ENCODE measurements at places on chromosomes 7 and 10.

GRCh38 chr10:94607111-94607510 lies 61.5 kb downstream of the HELLS start:
- DNase-seq = no peak

- DNase-seq = no peak
Measured at GRCh38 chr7:122040147-122040546, 103.9 kb downstream of the AASS start.

- DNase-seq = peak; percentile 93
Measured at GRCh38 chr7:142440219-142440905, 182.5 kb upstream of the PRSS58 start.

- DNase-seq = no peak
Measured at GRCh38 chr7:77413128-77413527, 3.0 kb downstream of the GSAP start.

GRCh38 chr10:3525832-3526449 lies 259.1 kb downstream of the KLF6 start:
- DNase-seq = peak; percentile 97

GRCh38 chr10:99435986-99436638 lies 5.7 kb upstream of the GOT1 start:
- peak; percentile 41 for DNase-seq

GRCh38 chr7:5578495-5578894 lies 154.9 kb upstream of the TNRC18 start:
- no peak for DNase-seq

DNA sequence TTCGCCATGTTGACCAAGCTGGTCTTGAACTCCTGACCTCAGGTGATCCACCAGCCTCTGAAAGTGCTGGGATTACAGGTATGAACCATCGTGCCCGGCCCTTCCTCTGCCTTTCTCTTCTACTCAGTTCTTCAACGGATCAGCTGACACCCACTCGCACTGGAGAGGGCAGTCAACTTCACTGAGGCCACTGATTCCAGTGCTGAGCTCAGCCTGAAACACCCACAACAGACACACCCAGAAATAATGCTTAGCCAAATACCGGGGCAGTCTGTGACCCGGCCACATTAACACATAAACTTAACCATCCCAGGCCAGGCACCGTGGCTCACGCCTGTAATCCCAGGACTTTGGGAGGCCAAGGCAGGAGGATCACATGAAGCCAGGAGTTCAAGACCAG lies 119.3 kb upstream of the CHST15 start:
- no peak for DNase-seq

DNA sequence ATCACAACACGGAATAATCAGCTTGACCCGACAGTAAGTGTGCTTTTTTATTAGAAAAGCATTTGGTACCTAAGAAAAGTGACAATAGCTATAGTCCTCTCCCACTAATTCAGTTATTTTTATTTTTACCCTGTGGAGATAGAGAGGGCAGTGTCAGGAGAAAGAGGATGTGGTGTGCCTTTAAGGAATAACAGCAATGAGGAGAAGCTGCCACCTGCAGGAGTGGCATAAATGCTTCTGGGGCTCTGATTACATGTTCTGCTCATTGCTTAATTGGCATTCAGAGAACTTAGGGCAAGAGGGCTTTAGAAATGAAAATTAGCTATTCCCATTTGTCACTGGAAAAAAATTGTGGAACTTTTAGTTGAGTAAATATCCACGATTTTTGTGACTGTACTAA lies 60.1 kb downstream of the DENND11 start:
- no peak for DNase-seq

- DNase-seq = no peak
Measured at GRCh38 chr7:140367528-140367927, 30.8 kb downstream of the SLC37A3 start.

GRCh38 chr7:50389961-50390360 lies 60.2 kb downstream of the FIGNL1 start:
- no peak for DNase-seq

GRCh38 chr7:64559206-64559605 lies 3.7 kb downstream of the ZNF680 start:
- no peak for DNase-seq

- DNase-seq = no peak
Measured at GRCh38 chr10:118908557-118909256, 120.8 kb upstream of the NANOS1 start.

DNA sequence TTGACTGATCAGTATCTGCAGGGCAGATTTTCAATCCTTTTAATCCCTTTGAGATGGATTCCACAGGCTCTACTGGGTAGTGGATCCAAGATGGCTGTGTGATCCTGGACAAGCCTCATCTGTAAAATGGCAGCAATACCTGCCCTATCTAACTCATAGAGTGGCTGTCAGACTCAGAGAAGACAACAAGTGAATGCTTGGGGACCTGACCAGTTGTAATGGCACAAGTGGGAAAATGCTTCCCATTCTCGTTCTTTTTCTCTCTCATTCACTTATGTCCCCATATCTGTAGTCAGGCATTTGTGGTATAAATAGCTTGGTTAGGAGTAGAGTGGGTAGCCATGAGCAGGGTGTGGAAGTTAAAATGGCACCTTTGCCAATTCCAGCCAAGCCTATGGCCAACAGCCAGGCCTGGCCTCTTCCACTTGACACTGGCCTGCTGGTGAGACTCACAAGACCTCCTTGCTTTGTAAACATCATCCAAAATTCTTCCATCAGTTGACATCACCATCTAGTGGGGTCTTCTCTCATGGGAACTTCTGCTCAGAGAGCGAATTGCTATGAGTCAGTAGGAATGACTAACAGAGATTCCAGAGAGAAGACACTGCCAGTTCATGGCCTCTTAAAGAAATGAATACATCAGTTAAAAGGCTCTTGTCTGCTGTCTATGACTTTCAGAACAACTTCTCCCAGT lies 150.1 kb downstream of the PLPP4 start:
- DNase-seq = peak; percentile 60

GRCh38 chr10:33201056-33201780 lies 133.2 kb downstream of the NRP1 start:
- DNase-seq = peak; percentile 50

DNA sequence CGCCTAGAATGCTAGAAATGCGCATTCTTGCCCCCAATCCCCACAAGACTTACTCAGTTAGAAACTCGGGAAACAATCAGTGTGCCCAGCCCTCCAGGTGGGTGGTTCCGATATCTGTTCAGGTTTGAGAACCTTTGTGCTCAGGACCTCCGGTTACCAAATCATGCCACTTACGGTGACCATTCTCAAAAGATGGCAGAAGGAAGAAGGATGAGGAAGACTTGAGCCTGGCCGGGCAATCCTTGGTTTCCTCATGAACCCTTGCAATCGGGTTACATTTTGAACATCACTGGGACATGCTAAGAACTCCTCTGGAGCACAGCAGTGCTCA lies 52.1 kb downstream of the RBM17 start:
- DNase-seq = no peak

GRCh38 chr7:29883462-29884398 lies 77.4 kb downstream of the WIPF3 start:
- DNase-seq = no peak

DNA sequence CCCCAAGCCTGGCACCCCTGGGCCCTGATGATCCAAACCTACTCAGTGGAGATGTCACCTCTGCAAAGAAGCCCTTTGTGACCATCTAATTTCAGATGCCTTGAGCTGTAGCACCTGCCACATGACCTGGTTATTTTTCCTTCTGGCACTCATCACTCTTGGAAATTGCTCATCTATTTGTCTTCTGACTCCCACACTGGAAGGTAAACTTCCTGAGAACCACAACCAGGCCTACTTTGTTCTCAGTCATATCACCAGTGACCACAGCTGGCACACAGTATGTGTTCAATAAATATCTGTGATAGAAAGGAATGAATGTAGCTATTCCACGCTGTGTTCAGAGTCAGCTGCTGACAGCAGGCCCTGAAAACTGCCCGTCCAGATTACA lies 97.1 kb downstream of the SH3PXD2A start:
- peak; percentile 37 for DNase-seq

GRCh38 chr10:69845574-69846292 lies 44.0 kb downstream of the COL13A1 start:
- DNase-seq = peak; percentile 32

DNA sequence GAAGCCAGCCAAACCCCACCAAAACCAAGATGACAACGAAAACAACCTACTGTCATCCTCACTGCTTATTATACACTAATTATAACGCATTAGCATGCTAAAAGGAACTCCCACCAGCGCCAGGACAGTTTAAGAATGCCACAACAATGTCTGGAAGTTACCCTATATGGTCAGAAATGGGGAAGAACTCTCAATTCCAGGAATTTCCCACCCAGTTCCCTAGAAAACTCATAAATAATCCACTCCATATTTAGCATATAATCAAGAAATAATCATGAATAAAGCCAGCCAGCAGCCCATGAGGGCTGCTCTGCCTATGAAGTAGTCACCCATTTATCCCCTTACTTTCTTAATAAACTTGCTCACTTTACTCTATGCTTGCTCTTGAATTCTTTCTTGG lies 20.8 kb downstream of the MICU1 start:
- peak; percentile 66 for DNase-seq

GRCh38 chr7:135958173-135958572 lies 19.0 kb downstream of the MTPN start:
- DNase-seq = no peak

DNA sequence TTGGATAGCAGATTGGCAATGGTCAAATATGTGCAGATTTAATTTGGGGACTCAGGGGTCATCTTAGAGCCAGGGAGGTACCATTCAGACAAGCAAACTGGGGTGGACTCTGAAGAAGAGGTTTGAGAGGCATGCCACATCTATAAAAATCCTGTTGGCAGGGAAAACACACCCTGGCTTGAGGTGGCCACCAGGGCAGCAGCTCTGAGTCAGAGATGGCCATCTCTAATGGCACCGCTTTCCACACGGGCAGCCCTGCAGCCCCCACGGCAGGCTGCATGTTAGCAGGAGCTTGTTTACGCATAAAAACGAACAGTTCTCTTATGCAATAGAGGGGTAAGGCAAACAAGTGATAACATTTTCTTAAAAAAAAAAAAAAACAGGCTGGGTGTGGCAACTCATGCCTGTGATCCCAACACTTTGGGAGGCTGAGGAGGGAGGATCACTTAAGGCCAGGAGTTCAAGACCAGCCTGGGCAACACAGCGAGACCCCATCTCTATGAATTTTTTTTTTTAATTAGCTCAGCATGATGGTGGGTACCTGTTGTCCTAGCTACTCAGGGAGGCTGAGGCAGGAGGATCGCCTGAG lies 14.9 kb downstream of the DLG5 start:
- no peak for DNase-seq

DNA sequence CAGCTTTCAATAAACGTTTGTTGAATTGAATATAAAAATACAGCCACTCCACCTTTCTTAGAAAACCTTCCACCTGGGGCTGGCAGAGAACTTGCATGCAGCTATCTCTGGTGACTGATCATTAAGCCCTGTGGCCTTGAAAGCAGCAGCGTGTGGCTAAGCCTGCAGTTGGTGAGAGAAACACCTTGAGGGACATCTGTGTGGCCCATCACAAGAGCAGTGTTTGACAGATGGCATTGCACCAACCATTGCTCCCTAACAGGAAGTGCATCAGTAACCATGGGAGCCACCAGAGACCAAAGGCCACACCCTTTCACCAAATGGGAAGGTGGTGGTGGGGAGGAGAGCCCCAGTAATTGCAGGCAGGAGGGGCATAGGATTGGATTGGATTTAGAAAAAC lies 22.4 kb downstream of the RHOBTB1 start:
- no peak for DNase-seq

GRCh38 chr10:112732277-112732921 lies 217.6 kb upstream of the TCF7L2 start:
- DNase-seq = peak; percentile 53

GRCh38 chr7:50775836-50776235 lies 6.9 kb downstream of the GRB10 start:
- no peak for DNase-seq

DNA sequence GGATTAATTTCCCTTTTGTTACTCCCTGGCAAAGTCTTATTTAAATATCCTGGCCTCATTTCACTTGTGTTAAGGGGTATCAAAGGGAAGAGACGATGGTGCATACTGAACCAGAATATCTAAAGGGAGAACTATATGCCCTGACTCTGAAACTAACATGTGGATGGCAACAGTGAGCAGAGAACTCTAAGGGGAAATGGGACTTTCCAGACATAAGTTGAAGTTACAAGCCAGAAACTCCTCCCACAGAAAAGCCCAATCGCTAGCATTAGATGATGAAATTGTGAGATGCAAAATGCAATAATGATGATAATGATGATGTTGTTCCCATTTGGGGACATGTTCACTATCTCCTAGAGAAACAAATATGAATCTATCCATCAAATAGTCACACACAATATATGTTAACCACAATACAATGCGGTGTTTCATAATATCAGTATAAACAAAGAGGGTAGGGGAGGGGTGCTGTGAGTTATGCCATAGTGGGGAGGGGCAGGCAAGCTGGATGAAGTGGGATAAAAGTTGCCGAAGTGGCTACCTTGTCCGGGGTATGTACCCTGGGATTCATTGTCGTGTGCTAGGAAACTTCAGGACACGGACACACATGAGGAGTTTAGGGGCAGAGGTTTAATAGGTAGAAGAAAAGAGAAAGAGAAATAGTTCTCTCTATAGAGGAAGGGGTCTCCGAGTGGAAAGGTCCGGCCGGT lies 37.1 kb downstream of the TMEM229A start:
- DNase-seq = no peak

- DNase-seq = peak; percentile 85
Measured at GRCh38 chr7:24917510-24918239, 62.3 kb downstream of the OSBPL3 start.

GRCh38 chr7:3260401-3260715 lies 40.7 kb upstream of the SDK1 start:
- DNase-seq = peak; percentile 49

DNA sequence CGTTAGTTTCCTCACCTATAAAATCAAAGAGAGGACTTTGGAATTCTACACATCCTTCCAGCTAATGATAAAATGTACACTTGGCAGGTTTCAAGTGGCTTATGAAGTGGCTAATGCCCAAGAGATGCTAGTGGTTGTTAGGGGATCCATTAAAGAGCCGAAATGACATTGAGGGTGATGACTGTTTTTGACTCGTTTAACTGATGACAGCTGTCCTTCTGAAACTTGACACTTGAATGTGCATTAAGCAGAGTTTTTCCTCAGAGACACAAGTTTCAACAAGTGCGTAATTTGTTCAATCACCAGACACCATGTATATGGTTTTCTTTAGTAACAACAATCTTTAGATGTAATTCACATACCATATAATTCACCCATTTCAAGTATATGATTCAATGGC lies 1.6 kb upstream of the PRF1 start:
- DNase-seq = no peak

GRCh38 chr10:110843796-110844616 lies 27.7 kb upstream of the PDCD4 start:
- no peak for DNase-seq

DNA sequence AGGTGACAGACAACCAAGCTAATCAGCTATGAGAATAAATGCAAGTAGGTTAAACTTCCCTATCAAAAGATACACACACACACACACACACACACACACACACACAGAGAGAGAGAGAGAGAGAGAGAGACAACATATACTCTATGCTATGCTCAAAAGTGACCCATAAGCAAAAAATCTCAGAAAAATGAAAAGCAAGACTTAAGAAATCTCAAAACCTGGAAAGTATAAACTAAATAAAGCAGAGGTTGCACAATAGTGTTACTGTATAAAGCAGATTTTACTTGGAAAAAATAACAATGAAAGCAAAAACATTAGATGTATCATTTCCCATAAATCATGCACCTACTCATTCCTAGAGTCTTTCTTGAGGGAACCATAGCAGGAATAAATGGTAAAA lies 221.5 kb downstream of the INHBA start:
- DNase-seq = peak; percentile 26

GRCh38 chr7:70512144-70512543 lies 619.8 kb upstream of the GALNT17 start:
- DNase-seq = no peak

- no peak for DNase-seq
Measured at GRCh38 chr7:53101026-53101425, 65.6 kb downstream of the POM121L12 start.
